CD4-positive, CD25-positive, alpha-beta regulatory T cell (primary cell): ENCODE measurements at places on chromosomes 2 and 18. TPM values are rescaled to one million over a fixed set of nuclear protein-coding genes. Genes with fewer than 3 reads are reported as not detected.

SMPD4 gene
- polyA plus RNA-seq, result 22.4 TPM

ALPP gene
- not detected for polyA plus RNA-seq

LBH gene
- 225 TPM for polyA plus RNA-seq

ANKRD62 gene
- not detected for polyA plus RNA-seq

PMAIP1 gene
- polyA plus RNA-seq, result 69.1 TPM

HMSD gene
- polyA plus RNA-seq, result not detected

GRCh38 chr18:5584746-5585417 lies 41.1 kb upstream of the EPB41L3 start:
- DNase-seq, result no peak

GRCh38 chr18:12884406-12885323 lies 628 bp upstream of the PTPN2 start:
- DNase-seq, result no peak

- DNase-seq, result no peak
Observed at GRCh38 chr2:114542695-114543094, 100.3 kb downstream of the DPP10 start.

- DNase-seq, result no peak
Observed at GRCh38 chr18:3305933-3306332, 44.0 kb downstream of the MYL12B start.

GRCh38 chr2:217086718-217087117 lies 226.9 kb upstream of the TNP1 start:
- DNase-seq, result no peak

DNA sequence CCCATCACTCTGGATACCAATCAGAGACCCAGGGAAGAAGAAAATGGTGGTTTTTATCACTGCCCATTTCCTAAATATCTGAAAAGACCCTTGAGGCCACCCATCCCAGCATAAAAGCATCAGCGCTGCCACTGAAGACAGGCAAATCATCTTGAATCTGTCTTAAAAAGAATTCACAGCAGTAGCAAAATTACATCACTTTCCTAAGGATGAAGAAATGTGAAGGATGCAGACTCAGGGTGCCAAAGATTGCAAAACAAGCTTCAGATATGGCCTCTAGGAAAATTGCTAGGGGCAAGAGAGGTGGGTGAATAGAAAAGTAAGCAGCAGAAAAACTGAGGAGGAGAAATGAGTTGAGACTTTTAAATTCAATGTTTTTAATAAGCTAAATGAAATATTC lies 70.0 kb downstream of the SLC25A12 start:
- no peak for DNase-seq

DNA sequence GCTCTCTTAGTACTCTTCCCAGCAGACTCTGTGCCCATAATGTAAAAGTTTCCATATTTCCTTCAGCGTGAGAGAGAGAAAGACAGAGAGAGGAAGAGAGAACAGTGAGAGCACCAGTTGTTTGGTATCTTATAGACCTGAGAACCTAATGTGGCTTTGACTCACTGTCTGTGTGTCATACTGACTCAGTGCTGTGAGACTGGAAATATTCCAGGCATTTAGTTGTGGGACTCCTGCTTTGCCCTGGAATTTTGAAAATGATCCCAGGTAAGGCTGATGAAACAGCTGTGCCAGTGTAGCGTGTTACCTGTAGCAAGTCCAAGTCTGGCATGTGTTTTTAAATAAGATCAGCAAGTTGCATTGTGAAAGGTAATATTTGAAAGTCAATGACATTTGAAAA lies 87.9 kb upstream of the KCNH7 start:
- DNase-seq, result no peak

GRCh38 chr2:43478412-43479086 lies 117.3 kb downstream of the THADA start:
- no peak for DNase-seq

- no peak for DNase-seq
Observed at GRCh38 chr2:78890935-78891334, 134.6 kb upstream of the REG3G start.

DNA sequence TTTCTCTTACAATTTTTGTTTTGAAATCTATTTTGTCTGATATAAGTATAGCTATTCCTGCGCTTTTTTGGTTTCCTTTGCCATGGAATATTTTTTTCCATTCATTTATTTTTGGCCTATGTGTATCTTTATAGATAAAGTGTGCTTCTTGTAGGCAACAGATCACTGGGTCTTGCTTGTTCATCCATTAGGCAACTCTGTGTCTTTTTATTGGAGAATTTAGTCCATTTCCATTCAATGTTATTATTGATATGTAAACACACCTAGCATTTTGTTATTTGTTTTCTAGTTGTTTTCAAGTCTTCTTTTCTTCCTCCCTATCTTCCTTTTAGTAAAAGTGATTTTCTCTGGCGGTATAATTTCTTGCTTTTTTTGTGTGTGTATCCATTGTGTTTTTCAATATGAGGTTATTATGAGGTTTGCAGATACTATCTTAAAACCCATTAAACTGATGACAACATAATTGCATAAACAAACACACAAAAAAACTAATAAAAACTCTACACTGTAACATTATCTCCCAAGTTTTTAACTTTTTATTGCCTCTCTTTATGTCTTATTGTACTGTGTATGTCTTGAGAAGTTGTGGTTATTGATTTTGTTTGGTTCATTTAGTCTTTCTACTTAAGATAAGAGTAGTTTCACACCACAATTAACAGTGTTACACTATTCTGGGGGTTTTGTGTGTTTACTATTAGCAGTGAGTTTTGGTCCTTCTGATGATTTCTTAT lies 71.6 kb downstream of the ANKRD62 start:
- DNase-seq, result no peak

- no peak for DNase-seq
Observed at GRCh38 chr2:29603341-29603740, 318.0 kb downstream of the ALK start.

GRCh38 chr2:204748286-204748685 lies 203.0 kb downstream of the PARD3B start:
- no peak for DNase-seq
